ENCODE measurements at places on chromosomes 4 and X.

DNA sequence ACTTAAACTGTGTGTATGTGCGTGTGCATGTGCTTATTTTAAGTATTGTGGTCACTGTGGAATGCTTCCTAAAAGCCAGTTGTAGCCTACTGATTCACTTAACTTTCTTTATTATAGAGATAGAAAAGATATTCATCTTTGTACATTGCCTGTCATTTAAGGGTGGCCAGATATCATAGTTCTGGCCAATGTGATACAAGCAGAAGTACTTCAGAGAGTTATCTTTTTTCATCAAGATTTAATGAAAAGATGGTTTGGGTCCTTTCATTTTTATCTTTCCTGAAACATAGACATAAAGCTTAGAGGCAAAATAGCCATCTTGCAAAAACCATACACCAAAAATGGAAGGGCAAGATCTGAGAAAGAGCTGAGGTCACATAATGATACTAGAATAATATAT, 744.7 kb upstream of the ADGRL3 start:
- DNase-seq = no peak

DNA sequence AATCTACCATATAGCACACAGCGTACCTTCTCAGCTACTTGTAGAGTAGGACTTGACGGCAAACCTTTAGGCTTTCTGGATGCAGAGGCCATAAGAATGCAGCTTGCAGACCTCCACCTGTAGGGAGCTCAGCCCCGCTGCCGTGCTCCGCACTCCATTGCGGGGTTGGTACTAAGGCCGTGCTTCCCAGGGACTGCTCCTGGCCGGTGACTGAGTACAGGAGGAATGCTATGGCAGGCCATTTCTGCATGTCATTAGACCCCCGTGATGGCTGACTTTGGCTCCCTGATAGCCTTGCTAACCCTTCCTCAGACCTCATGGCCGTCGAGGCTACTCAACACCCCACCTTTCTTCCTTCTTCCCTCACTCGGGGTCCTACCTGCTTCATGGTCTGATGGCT, 26.4 kb downstream of the TIGD2 start:
- no peak for DNase-seq

DNA sequence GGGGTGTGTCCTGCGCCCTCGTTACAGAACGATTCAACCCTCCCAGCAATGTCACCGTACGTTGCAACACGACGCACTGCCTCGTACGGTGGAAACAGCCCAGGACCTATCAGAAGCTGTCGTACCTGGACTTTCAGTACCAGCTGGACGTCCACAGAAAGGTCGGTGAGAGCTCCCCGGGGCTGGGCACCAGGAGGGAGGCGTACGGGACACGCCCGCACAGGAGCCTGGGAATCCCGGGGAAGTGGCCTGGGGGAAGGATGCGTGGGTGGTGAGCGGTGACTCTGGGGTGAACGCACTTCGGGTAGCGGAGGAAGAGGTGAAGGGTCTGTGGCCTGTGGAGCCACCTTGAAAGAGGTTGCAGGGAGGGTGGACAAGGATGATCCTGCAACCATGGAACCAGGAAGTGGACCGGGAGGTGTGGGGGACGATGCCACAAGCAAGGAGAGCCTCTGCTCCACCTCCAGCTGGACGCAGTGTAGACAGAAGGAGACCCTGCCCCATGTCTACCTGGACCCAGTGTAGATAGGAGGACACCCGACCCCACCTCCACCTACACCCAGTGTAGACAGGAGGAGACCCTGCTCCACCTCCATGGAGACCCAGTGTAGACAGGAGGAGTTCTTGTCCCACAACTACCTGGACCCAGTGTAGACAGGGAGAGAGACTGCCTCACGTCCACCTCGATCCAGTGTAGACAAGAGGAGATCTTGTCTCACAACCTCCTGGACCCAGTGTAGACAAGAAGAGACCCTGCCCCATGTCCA, 25.9 kb downstream of the CSF2RA start:
- DNase-seq = no peak

DNA sequence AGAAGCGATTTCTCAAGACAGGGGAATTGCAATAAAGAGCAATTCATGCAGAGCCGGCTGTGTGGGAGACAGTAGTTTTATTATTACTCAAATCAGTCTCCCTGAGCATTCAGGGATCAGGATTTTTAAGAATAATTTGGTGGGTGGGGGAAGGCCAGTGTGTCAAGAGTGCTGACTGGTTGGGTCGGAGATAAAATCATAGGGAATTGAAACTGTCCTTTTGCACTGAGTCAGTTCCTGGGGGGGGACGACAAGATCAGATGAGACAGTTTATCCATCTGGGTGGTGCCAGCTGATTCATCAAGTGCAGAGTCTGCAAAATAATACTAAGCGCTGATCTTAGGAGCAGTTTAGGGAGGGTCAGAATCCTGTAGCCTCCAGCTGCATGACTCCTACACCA, 502.4 kb downstream of the NLGN4X start:
- DNase-seq = no peak

GRCh38 chrX:103779141-103779789, 2.6 kb downstream of the PLP1 start:
- DNase-seq = no peak

DNA sequence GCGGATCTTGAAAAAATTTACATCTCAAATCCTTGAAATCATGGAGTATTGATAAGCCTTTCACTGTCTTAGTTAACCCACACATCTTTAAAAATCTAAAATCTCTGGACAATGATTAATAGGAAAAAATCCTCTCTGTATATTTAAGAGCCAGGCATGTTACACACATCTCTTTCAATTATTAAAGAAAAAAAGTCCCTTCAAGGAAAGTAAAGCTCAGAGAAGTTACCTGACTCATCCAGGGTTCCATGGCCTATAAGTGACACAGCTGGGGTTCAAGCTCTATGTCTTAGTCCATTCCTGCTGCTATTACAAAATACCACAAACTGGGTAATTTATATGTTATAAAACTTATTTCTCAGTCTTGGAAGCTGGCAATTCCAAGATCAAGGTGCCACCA, 14.2 kb upstream of the FGF16 start:
- no peak for DNase-seq

GRCh38 chr4:153257151-153257620, 52.9 kb downstream of the TRIM2 start:
- no peak for DNase-seq

GRCh38 chrX:72540318-72540717, 32.3 kb downstream of the HDAC8 start:
- no peak for DNase-seq

GRCh38 chr4:19614171-19614570, 637.5 kb upstream of the SLIT2 start:
- no peak for DNase-seq

DNA sequence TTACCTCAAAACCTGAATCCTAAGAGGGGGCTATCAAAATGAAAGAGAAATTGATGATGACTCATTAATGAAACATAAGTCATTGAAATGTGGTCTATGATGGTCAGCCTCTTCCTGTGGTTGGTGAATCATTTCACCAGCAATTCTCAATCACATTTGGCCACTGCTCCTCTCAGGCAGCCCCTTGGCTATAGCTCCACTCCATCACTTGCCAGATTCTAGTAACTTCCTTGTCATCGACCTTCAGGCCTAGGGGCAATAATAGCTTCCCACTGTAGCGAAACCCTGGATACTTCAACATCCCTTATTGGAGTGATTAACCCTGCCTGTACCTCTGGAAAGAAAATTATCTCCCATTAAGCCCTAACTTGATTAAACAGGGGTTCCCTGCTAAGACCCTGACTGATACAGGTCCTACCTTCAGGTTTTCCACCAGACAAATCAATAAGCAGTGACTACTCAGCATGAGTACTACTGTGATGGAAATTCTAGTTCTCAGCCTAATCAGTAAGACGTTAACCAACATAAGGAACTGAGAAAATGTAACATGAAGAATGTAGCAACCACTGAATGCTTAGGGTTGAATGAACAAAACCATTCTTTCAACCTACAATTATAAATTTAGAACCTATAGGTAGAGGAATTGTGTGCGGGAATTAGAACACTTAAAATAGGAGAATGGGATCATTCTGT, 30.4 kb downstream of the ADH7 start:
- no peak for DNase-seq

DNA sequence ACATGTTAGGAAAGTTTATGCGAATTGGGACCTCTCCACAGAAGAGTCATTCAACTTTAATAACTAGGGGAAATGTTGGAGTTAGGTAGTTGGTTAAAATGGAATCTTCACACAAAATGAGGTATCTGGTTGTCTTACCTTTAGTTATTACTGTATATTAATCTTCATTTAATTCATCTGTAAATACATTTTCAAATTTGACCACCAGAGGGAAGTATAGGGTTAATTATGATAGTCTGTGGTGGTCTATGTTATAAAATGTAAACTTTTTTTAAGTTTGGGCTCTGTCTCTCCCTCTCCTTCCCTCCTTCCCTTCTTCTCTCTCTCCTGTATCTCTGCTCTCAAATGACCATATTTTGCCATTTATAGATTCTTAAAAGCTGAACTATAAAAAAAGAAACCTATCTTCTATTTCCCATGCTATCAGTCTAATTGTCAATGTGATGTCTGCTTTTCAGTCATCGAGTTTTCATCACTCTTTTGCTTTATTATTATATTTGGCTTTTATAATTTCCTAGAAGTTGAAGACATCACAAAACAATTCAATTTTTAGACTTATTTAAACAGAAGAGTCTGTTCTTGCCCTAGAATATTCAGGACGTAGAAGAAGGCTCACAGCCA, 49.8 kb downstream of the TMEM144 start:
- no peak for DNase-seq

- DNase-seq = no peak
Measured at GRCh38 chrX:75155447-75155826, 646 bp downstream of the ABCB7 start.

DNA sequence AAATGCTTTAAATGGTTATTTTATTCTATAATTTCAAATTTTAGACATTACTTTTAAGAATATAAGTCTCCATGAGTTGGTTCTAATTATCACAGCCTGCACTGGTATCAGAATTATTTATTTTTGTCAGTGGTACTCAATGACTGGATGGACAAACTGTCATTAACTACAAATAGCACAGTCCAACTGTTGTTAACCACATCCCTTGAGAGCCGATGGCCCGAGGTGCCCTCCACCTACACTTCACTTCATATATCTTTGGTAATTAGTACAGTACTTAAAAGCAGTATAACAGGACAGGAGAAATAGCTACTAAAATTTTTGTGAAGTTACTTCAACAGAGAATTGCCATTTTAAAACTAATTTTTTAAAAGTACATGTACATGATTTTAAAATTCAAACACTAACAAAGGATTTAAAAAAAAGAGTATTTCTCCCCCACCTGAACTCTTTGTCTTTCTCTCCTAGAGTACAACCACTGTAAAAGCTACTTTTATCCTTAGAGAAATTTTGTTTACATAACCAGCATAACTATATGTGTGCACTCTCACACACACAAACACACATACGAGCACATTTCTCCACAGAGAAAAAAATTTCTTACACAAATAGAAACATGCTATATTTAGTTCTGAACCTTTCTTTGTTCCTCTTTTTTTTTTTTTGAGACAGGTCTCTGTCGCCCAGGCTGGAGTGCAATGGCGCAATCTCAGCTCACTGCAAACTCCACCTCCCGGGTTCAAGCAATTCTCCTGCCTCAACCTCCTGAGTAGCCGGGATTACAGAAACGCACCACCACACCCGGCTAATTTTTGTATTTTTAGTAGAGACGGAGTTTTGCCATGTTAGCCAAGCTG, 6.5 kb downstream of the TIFA start:
- DNase-seq = no peak

GRCh38 chr4:133865612-133866327, 335.8 kb downstream of the PABPC4L start:
- DNase-seq = no peak

GRCh38 chr4:110278127-110278526, 79.7 kb upstream of the ELOVL6 start:
- DNase-seq = no peak

DNA sequence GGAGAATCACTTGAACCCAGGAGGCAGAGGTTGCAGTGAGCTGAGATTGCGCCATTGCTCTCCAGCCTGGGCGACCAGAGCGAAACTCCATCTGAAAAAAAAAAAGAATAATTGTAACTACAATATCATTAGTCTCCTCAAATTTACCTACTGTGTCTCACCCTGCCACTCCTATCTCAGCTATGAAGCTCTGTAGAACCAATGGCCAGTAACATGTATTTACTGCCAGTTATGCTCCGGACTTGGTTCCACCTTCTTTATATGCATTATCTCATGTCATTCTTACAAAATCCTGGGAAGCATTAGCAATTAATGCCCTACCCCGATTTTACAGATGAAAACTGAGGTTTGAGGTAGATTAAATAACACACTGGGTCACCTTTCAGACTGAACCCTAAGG, 7.0 kb upstream of the FAT1 start:
- DNase-seq = no peak

DNA sequence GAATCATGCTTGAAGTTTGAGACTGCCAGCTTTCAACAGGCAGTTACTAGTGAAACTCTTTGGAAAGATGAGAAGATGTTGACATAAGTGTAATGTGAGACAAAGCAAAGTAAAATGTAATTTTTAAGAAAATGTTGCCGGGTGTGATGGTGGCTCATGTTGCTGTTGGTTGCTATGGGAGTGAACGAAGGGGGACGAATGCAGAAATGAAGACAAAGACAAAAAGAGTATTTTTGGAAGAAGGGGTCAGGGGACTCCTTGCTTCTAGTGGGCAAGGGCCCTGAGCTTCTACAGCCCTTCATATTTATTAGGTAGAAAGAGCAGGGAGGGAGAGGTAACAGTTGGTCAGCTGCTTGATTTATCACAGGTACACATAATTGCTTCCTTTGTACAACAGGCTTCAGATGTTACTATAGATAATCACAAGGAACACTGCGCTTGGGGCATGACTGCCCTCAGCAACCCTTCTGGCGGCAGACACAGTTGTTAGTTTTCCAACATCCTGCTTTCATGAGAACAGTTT, 11.9 kb upstream of the UGDH start:
- DNase-seq = no peak

- no peak for DNase-seq
Measured at GRCh38 chr4:126630230-126630629, 1002.5 kb upstream of the INTU start.

GRCh38 chrX:107659768-107660167, 31.5 kb downstream of the PRPS1 start:
- DNase-seq = no peak

DNA sequence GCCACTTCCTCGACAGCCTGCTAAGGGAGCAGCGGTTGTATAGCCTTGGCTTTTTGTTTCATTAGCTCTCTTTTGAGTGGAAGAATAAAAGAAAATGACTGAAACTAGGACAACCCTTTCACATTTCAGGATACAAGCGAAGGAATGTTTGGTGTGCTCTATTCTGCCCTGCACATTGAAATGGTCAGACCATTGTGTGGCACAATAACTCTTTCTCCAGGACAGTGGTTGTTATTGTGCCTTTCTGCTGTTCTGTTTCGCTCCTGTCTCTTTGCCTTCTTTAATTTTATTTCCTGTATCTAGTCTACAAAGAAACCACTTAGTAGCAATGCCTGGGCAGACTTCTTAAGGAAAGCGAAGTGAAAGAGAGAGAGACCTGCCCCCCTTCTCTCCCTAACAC, 473.7 kb downstream of the GBA3 start:
- DNase-seq = no peak

DNA sequence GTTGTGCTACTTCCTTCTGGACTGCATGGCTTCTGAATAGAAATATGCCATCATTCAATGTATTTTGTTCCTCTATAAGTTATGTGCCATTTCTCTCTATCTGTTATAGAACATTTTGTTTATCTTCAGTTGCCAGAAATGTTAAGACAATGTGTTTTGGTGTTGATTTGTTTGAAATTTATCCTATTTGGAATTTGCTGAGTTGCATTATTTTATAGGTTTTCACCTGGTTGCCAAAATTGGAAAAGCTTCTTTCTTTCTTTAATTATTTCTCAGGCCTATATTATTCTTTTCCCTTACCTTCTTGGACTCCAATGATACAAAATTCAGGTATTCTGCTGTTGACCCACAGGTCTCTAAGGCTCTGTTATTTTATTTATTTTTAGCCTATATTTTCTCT, 33.4 kb upstream of the CFAP47 start:
- DNase-seq = no peak

Measured in left cardiac atrium (tissue), 4 donors.